Stimulated activated CD8-positive, alpha-beta memory T cell treated with anti-CD3 and anti-CD28 coated beads, Interleukin-2, amount 100 ng/mL, for 1 hour (primary cell): ENCODE measurements at places on chromosomes 7 and 10.

DNA sequence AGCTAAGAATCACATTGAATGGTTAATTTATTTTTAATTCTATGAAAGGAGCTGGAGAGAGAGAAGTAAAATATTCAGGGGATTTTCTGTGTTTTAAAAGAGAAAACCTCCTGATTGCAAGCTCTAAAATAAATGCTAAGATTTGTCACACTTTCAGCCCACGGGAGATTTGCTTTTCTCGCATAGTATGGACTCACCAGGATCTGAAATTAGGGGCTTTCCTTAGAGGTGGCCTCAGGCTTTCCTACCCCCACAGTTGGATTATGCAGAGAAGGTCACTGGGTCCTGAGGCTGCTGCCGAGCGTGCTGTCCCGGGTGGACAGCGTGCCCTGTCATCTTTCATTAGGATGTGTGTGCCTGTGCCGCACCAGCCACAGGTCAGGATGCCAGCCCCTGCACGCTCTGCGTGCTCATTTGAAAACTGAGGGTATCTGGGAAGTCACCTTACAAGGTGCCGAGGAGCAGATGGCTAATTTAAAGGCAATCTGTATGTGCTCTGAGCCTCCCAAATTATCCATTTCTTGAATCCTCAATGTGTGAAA lies 258.8 kb downstream of the CELF2 start:
- no peak for DNase-seq

DNA sequence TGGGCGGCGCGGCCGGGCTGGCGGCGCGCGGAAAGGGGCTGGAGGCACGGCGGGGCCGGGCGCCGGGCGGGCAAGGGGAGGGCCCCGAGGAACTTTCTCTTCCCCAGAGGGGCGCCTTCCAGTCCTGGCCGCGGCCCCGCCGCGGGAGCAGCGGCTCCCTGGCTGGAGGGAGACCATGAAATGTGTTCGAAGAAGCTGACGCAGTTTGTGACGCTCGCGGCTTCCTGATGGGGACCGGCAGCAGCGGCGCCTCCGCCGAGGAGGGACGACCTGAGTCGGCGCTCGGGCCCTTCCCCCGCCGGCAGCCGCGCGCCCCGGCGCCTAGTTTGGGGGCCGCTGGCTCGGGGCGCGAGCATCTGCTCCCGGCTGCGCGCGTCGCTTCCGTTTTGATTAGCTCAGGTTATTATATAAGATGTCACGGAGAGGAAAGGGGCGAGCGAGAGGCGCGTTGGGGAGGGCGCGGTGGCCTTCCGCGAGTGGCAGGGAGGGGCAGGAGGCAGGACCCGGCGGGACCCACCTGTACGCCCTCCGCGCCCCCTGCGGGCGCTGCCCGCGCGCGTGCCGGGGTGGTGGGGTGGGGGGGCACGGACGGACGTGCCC lies 57.1 kb upstream of the PCGF5 start:
- DNase-seq: peak; percentile 57

- DNase-seq: no peak
Observed at GRCh38 chr10:33176688-33177087, 157.8 kb downstream of the NRP1 start.

DNA sequence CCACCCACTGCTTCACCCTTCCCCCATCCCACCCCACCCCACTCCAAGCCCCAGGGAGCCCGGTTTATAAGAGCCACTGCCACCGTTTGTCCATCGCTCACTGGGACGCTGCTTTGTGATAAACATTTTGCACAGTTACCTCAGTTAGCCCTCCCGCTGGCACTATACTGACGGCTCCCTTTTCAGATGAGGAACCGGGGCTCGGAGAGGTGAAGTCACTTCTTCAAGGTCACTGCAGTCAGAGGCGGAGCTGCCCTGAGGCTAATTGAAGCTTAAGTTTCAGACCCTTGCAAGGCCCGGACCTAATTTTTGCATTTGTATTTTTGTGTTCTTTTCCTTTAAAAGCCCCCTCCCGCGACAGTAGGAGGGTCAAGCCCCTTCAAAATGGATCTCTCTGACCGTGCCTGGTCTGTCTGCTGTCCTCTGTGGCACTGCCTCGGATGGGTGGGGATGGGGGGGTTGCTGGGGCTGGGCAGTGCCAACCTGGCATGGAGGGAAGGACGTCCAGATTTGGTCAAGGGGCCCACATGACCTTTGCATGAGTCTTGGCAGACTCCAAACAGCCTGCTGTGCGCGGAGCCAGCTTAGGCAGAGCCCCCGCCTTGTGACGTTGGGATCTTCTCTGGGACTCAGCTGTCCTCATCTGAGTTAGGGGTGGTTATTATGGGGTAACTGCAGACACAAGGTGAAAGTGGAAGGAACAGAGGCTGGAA lies 17.7 kb upstream of the NODAL start:
- DNase-seq: no peak

DNA sequence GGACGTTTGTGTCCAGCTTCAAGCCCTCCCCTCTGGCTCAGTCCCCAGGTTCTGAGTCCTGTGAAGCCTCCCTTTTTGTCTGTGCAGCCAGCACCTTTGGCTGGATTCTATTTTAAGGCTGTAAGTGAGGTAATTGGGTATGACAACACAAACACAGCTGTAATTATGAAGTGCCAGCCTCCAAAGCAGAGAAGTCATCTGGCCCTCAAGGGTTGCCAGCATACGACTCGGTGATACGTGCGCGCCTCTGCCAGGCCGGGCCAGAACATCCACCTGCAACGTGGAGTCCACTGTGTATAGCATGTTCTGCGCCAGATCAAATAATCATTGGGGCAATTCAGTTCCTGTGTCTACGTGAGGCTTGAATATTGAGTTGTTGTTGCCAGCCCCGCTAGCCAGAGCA lies 6.7 kb upstream of the FAM180A start:
- DNase-seq: no peak

DNA sequence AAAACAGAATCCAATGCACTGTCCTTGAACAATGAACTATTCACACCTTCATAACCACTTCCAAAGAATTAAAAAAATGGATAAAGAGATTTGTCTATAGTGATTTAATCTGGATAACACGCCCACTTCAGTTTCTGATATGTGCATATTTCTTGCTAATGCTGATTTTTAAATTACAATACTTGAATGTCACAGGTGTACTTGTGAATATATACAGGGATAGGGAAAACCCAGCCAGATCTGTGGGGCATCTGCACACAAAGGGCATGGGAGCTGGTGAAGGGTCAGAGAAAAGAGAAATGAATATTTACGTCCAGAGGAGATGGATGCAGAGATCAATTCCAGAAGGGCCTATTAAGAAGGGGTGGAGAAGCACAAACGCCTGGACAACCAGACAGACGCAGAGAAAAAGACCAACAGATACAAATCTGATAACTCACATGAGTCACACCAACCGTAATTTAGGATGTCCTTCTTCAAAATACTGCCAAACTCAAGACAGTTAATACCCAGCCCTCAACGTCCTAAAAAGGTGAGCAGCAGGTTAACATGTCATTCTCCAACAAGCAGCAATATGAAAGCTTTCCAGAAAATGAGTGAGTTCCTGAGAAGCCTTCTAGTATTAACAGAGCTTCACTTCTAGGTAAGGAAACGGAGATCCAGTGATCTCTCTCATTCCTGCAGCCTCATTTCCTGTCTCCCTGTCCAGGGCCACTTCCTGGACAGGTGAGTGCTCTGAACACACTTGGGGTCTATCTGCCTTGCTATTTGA lies 41.9 kb downstream of the PIP4K2A start:
- no peak for DNase-seq

GRCh38 chr7:131329176-131329570 lies 1.5 kb downstream of the MKLN1 start:
- DNase-seq: no peak

DNA sequence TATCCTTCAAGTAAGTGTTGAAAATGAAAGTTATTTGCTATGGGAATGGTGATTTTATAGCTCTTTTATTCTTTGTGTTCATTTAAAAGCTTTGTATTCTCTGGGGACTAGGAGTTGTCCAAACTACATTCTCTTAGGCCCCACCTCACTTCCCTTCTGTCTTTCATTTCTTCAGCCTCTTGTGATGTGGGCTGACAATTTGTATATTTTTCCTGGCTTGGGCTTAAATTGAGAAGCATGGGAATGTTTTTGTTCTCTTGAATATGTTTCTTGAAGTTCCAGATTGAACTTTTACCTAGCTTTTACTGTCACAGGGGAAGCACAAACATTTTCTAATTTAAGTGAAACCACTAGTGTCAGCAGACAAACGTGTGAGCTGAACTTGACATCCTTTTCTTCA lies 27.9 kb downstream of the BBS9 start:
- no peak for DNase-seq

- DNase-seq: no peak
Observed at GRCh38 chr7:132760244-132760623, 184.0 kb upstream of the PLXNA4 start.

DNA sequence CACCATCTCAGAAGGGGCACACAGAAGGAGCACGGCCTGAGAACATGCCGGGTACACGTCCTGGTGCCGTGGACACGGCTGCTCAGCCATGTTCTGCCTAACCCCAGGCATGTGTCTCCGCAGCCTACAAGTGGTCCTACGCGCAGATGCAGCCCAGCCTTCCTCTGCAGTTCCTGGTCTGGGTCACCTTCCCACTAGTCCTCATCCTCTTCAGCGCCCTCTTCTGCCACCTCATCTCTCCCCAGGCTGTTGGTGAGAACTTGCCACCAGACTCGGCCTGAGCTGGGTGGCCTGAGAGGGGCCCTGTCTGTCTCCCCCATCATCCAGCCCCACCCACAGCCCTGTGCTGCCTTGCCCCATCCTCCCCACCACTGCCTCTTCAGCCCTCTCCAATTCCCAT lies 5.3 kb downstream of the CLCN1 start:
- no peak for DNase-seq

- no peak for DNase-seq
Observed at GRCh38 chr10:100896876-100897461, 15.8 kb upstream of the SLF2 start.

GRCh38 chr7:157011333-157012112 lies 1.1 kb upstream of the MNX1 start:
- no peak for DNase-seq

DNA sequence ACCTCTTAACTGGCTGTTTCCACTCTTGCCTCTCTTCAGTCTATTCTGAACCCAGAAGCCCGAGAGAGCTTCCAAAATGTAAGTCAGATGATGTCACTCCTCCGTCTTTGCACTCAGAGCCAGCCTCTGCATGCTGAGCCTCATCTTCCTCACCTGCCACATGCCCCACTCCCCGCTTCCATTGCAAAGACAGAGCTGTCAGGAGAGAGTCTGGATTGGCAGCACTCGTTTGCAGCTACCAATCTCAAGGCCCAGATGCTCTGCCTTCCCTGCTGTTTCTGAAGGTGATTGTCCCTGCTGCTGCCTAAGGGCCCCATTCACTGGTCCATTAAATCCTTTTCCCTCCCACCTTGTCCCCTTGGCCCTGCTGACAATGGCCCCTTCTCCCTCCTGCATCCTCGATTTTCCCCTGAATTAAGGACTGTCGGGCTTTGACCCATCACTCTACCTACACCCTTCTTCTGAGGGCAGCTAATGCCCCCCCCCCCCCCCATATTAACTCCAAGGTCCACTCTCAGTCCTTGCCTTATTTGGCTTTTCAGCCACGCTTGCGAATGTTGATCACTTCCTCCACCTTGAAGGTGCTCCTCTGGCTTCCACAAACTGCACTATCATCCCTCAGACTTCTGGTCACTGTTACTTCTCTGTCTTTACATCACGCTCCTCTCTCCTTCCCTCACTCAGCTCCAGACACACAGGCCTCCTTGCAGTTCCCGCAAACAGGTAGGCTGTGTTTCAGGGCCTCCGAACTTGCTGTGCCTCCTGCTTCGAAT lies 98.5 kb downstream of the CHN2 start:
- no peak for DNase-seq
